Hematopoietic multipotent progenitor cell treated with erythropoietin and hydrocortisone succinate and interleukin-3 and kit ligand, for 17 days (in vitro differentiated cells): ENCODE measurements at places on chromosomes 11 and 22.
A peak's percentile ranks its signal among the peaks of the same experiment; 100 is the strongest.

- DNase-seq: no peak
These were observed 9.7 kb downstream of the ABTB2 start for GRCh38 chr11:34348096-34348495.

- no peak for DNase-seq
These were observed 541.4 kb upstream of the TENM4 start for GRCh38 chr11:79982185-79982584.

GRCh38 chr22:22089459-22090308 lies 107.1 kb upstream of the TOP3B start:
- DNase-seq: no peak

GRCh38 chr22:47616396-47617020 lies 854.1 kb downstream of the TBC1D22A start:
- no peak for DNase-seq

GRCh38 chr11:22342211-22343031 lies 4.2 kb downstream of the SLC17A6 start:
- DNase-seq: no peak

GRCh38 chr11:17352950-17353820 lies 1.6 kb downstream of the NCR3LG1 start:
- peak; percentile 36 for DNase-seq

DNA sequence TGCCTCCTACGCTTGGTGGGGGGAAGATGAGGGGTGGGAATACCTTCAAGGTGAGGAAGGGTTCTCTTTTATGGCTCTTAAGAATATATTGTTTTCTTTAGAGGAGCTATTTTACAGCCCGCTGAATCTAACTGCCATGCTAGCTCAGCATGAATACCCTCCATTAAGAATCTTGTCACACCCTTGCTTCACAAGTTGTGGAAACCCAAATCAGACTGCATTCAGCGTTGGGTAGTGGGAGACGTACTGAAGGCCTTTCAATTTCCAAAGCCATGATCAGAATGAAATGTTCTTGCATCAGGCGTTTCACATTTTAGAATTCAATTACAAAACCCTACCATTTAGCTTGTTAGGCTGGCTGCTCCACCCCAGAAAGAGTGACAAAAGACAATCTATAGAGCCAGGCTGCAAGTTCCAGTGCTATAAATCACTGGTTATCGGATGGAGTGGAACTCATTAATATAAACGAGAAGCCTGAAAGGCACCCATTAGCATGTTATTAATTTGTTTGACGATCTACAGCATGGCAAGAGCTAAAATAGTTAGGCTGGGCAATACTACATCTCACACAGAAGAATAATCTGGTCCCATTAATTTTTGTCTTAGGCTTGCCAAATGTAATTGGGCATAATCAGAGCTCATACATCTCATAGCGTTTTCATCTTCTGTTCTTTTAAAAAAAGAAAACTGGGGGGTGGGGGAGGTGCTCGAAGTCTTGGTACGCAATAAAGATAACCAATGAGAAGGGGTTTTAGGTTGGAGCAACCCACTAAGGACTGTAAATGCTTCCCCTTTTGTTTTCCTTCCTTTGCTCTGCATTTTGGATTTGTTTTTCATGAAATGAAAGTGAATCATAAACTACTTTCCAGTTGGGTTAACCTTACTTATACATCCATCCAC lies 57.5 kb downstream of the ABTB2 start:
- DNase-seq: no peak
